GM10248 (cell line): ENCODE measurements at places on chromosomes 1 and 21.

DNA sequence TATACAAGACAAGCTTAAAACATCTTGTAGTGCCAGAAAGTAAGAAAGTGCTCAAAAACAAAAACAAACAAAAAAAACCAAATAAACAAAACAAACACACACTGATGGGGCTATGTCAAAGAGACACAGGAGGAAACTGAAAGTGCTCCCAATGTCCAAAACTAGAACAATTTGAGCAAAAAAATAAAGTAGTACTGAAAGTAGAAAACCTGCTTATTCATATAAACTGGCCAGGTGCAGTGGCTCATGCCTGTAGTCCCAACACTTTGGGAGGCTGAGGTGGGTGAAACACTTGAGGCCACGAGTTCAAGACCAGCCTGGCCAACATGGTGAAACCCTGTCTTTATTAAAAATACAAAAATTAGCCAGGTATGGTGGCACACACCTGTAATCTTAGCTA, 129.9 kb downstream of the GLUL start:
- DNase-seq: no peak

DNA sequence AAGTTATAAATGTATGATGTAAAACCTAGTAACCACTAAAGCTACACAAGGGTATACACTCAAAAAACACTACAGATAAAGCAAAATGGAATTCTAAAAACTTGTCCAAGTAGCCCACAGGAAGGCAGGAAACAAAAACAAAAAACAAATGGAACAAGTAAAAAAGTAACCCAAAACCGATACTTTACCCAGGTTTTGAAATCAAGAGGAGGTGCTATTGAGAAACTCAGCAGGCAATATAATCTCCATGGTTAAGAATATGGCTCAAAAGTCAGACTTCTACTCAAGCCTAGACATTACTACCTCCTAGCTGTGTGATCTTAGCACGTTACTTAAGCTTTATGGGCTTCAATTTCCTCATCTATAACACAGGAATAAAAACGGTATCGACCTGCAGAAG, 13.3 kb downstream of the RBBP5 start:
- no peak for DNase-seq

GRCh38 chr1:112509005-112509659, 367 bp downstream of the WNT2B start:
- no peak for DNase-seq

GRCh38 chr1:217133958-217134856, 411.0 kb upstream of the ESRRG start:
- DNase-seq: peak; percentile 8
